ENCODE measurements at places on chromosomes 2 and 18. TPM values are rescaled to one million over a fixed set of nuclear protein-coding genes. Genes with fewer than 3 reads are reported as not detected.

Gene TUBA3D
- not detected for total RNA-seq

Gene MYCN
- total RNA-seq, result 70.5 TPM

Gene SLC38A11
- 2.4 TPM for total RNA-seq

Gene KLHL30
- under 0.01 TPM for total RNA-seq

DNA sequence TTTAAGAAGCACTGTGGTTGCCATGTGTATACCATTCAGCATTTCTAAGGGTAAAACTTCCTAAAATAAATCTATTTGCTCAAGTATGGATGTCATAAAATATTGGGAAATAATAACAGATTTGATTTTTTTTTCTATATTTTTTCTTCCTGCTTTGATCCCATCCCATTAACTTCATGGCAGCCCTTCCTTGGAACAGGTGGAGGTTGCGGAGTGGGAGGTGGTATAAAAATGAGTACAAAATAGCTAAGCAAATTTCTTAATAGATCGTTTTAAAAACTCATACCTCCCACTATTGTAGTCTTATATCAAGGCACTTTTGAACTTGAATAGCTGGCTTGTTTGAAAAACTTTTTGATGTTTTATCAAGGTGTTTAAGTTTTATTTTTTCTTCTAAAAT, 152.1 kb upstream of the KYNU start:
- no peak for DNase-seq

DNA sequence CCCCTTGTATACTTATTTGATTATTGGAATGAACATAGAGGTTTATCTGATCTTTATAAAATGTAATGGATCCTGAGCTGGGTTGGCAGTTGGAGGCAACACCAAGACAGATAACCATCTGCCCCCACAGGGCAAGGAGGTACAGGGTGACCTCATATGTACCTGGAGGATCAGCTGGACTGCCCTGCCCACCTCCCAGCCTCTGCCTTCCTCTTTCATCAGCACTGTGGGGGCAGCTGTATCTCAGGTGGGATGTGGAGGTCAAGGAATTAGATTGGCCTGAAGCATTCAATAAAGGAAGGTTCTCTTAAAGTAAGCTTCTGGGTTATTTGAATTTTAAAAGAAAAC, 92.6 kb downstream of the LYPD6 start:
- no peak for DNase-seq

DNA sequence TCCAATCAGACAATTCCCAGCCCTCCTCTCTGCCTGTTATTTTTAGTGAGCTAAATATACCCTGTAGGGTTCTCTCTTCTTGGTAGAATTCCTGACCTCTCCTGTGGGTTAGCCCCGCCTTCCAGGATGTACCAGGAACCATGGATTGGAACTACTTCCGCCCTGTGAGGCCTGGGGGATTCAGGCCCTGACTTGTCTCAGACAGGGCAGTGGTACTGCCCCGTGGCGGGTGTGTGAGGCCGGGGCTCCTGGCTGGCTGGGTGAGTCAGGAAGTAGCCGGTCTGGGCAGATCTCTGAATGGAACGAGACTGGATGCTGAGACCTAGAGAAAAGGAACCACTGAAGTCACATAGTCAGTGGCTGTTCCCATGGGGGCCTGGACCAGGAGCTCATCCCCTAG, 50.5 kb downstream of the DYSF start:
- no peak for DNase-seq

- no peak for DNase-seq
Observed at GRCh38 chr2:208249296-208249695, 5.6 kb downstream of the IDH1 start.

DNA sequence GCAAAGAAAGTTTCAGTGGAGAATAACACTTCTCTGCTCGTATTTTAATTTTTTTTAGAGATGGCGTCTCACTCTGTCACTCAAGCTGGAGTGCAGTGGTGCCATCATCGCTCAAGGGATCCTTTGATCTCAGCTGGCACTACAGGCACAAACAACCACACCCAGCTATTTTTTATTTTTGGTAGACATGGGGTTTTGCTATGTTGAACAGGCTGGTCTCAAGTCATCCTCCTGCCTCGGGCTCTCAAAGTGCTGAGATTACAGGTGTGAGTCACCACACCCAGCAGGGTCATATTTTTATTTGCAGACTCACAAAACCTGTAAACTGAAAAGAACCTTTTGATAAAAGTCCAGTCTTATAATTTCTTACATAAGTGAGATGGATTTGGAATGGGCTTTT, 2.6 kb downstream of the TRAK2 start:
- DNase-seq, result no peak

DNA sequence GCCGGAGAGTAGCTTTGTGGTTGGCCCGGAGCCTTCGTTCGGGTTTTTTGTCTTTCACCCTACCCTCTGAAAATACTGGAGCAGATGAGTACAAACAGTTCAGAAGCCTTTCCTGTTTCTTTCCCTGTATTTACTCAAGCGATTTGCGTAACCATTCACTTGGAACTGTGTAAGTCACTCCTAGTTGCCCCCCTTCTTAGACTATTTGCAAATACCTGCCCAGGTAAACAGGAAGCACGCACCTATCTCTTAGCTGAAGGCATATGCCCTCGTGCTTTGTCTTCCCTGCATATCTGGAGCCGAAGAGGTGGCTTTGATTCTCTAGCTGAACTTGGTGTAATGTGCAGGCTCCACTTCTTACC, 1.4 kb downstream of the KCNS3 start:
- no peak for DNase-seq

GRCh38 chr2:202157211-202157990, 81.0 kb downstream of the SUMO1 start:
- no peak for DNase-seq

- no peak for DNase-seq
Observed at GRCh38 chr2:38462121-38462661, 85.1 kb upstream of the ATL2 start.

- no peak for DNase-seq
Observed at GRCh38 chr18:22676423-22676822, 256.7 kb upstream of the RBBP8 start.

Measured in frontal cortex (tissue), 4 donors.